ENCODE measurements at places on chromosomes 7 and 10. TPM values are rescaled to one million over a fixed set of nuclear protein-coding genes. Genes with fewer than 3 reads are reported as not detected.

DNA sequence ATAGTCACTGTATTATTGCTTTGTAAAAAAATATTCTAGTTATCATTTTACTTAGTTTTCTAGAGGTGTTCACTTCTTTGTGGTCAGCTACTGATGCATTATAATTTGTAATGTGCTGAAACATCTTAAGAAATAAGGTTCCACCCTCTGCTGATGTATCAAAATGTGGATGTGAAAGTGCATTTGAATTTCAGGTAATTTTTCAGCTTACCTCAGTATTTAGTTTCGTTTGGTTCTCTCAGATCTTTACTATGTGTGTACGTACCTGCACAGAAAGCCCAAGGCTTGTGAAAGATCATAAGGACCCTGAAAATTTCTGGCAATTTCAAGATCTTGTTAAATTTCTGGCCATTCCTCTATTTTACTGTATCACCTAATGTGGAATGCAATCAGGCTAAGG is 542.3 kb upstream of the TPK1 start:
- H3K27ac ChIP-seq, result no peak overlapping the region
- H3K4me1 ChIP-seq, result no peaks in the 10 kb centered on the region
- no peaks in the 10 kb centered on the region for H3K27me3 ChIP-seq
- DNase-seq, result no peak
- H3K36me3 ChIP-seq, result no peaks in the 10 kb centered on the region

DNA sequence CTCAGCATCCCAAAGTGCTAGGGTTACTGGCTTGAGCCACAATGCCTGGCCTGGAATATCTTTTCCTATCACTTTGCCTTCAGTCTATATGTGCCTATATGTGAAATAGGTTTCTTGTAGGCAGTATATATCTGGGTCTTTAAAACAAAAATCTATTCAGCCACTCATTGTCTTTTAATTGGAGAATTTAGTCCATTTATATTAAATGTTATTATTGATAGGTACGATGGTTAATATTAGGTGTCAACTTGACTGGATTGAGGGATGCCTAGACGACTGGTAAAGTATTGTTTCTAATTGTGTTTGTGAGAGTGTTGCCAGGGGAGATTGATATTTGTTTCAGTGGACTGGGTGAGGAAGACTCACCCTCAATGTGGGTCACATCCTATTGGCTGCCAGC is 73.4 kb downstream of the FBXL13 start:
- H3K27ac ChIP-seq, result no peak overlapping the region
- H3K4me1 ChIP-seq, result no peaks in the 10 kb centered on the region
- H3K4me3 ChIP-seq, result no peak overlapping the region
- H3K36me3 ChIP-seq, result no peaks in the 10 kb centered on the region
- DNase-seq, result no peak

The BAMBI gene
- total RNA-seq, result 3.8 TPM

DNA sequence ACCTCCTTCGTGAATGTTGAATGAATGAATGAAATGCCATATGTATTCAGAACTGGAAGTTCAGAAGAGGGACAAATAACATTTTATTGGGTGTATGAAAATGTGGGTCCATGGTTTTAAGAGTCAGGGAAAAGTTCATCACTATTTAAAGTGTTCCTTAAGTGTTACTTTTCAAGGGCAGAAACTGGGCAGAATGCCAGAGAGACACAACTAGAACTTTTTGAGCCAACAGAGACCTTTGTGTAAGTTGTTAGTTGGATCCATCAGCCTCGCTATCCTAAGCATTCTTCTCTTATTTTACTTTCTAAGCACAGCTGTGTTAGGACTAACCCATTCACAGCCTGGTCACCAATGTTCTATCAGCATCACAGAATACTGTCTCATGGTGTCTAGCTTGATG is 13.6 kb upstream of the TAF3 start:
- no peak overlapping the region for H3K27ac ChIP-seq
- peaks cover 41% of the 10 kb centered on the region for H3K36me3 ChIP-seq
- H3K4me3 ChIP-seq, result no peak overlapping the region
- no peaks in the 10 kb centered on the region for H3K27me3 ChIP-seq

The UPK3B gene
- 0.33 TPM for total RNA-seq

DNA sequence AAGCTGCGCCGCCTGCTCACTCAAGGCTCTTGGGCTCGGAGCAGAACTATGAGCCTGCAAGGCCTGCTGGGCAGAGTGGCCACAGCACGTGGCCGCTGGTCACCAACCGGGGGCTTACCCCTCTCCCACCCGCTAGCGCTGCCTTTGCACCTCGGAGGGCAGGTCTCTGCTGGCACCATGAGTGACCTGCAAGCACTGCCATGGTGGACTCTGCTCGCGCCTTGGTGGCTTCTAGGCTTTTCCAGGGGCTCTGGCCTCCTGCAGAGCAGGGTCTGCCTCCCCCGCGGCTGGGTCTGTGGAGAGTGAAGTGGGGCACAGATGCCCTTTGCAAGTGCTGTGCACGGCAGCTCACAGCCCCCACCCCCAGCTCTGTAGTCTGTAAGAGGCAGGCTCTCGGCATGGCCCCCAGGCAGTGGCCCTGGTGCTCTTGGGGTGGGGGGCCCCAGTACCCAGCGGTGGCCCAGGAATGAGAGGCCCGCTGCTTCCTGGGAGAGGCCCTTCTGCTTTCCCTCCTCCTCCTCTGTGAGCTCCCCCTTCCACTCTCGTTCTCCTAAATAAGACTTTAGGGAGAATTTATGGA is 119.6 kb downstream of the INPP5A start:
- H3K27ac ChIP-seq, result no peak overlapping the region
- no peak overlapping the region for H3K4me3 ChIP-seq
- DNase-seq, result no peak
- H3K4me1 ChIP-seq, result peaks cover 6% of the 10 kb centered on the region

GRCh38 chr7:22445140-22445743 is 54.7 kb downstream of the STEAP1B start:
- peaks cover 27% of the 10 kb centered on the region for H3K4me1 ChIP-seq
- no peaks in the 10 kb centered on the region for H3K36me3 ChIP-seq
- H3K4me3 ChIP-seq, result no peak overlapping the region
- H3K27ac ChIP-seq, result no peak overlapping the region
- H3K27me3 ChIP-seq, result no peaks in the 10 kb centered on the region

The MRPS24 gene
- total RNA-seq, result 88.7 TPM

- no peaks in the 10 kb centered on the region for H3K36me3 ChIP-seq
- DNase-seq, result peak; percentile 73
- peaks cover 2% of the 10 kb centered on the region for H3K4me1 ChIP-seq
- no peak overlapping the region for H3K27ac ChIP-seq
- peak overlapping the region; percentile 57 for H3K4me3 ChIP-seq
These were observed 513 bp downstream of the TMEM178B start for GRCh38 chr7:141074162-141074991.

DNA sequence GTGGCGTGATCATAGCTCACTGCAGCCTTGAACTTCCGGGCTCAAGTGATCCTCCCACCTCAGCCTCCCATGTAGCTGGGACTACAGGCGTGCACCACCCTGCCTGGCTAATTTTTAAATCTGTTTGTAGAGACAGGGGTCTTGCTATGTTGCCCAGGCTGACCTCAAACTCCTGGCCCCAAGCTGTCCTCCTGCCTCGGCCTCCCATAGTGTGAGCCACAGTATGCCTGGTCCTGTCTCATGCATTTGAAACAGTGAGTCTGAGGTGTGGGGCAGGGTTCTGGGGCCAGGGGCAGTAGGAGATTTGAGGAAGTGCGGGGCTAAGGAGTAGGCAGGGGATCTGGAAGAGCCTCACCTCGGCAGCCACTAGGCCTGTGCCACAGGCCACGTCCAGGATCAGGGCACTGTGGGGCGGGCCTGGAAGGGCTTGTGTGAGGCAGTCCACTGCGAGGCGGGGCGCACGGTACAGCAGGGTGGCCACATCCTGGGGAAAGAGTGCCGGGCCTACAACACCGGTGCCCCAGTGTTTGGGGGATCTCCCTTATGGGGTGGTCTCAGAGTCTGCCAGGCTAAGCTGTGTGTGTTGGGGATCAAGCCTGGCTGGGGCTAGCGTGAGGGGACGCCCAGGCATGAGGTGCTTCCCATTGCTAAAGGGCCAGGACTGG is 1.5 kb downstream of the METTL27 start:
- DNase-seq, result no peak
- no peak overlapping the region for H3K27ac ChIP-seq
- no peaks in the 10 kb centered on the region for H3K36me3 ChIP-seq

- peak within 1 kb of the TSS; percentile 99 for H3K4me3 ChIP-seq
- H3K27me3 ChIP-seq, result no peaks in the 10 kb centered on the region
- DNase-seq, result peak; percentile 14
- peaks cover 19% of the 10 kb centered on the region for H3K36me3 ChIP-seq
These were observed at the start of gene KLF6 for GRCh38 chr10:3784510-3785250. Gene KLF6 (minus strand): TSS chr10:3785209. CDS start chr10:3785014, 195 bp downstream.

DNA sequence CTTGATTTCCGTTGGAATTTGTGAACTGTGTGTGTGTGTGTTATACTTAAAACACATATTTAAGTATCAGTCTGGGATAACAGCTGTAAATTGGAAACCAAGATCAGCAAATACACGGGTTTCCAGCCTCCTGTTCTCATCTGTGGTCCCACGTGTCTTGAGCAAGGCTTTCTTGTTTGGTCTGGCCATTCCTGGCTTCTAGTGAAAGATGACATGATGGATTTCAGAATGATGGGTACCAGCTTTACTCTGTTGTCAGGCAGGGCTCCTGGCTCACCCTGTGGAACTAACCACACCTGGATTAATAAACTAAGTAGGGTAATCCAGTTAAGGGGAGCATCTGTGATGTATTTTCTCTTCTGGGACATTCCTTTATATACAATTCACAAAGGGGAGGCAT is 346.2 kb upstream of the AOAH start:
- no peak for DNase-seq
- peaks cover 42% of the 10 kb centered on the region for H3K4me1 ChIP-seq
- no peak overlapping the region for H3K4me3 ChIP-seq
- H3K36me3 ChIP-seq, result no peaks in the 10 kb centered on the region
- no peak overlapping the region for H3K27ac ChIP-seq

The GATA3 gene
- 0.53 TPM for total RNA-seq

DNA sequence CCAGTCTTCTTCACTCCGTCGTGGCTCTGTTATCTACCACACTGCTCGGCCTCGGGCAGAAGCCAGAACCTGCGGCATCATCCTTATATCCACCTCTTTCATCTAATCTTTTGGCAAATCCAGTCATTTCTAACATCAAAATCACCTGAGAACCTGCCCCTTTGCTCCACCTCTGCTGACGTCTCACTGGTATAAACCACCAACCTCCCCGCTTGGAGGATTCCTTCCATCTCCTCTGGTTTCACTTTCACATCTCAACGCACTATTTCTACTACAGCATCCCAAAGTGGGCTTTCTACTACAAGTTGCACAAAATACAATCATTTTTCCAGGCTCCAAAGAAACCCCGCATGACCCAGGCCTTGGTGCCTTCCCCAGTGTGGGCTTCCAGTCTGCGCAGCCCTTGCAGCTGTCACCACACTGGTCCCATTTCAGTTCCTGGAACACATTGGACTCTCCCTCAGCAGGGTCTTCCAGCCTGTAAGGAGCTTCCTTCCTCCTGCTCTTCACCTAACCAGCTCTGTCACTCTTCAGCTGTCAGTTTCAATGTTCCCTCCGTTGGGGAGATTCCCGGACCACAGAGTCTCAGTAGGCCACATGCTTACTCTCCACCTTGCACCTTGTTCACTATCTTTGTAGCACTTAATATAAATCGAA is 85.0 kb downstream of the PRKCQ start:
- DNase-seq, result no peak
- H3K36me3 ChIP-seq, result no peaks in the 10 kb centered on the region
- no peaks in the 10 kb centered on the region for H3K27me3 ChIP-seq
- no peak overlapping the region for H3K27ac ChIP-seq
- no peak overlapping the region for H3K4me3 ChIP-seq

All from SJCRH30 (cell line).